ENCODE measurements at places on chromosomes 13 and 19.

- no peak for DNase-seq
Observed at GRCh38 chr13:23740002-23740401, 149.2 kb downstream of the MIPEP start.

GRCh38 chr13:98214008-98214643 is 37.1 kb upstream of the RNF113B start:
- no peak for DNase-seq

DNA sequence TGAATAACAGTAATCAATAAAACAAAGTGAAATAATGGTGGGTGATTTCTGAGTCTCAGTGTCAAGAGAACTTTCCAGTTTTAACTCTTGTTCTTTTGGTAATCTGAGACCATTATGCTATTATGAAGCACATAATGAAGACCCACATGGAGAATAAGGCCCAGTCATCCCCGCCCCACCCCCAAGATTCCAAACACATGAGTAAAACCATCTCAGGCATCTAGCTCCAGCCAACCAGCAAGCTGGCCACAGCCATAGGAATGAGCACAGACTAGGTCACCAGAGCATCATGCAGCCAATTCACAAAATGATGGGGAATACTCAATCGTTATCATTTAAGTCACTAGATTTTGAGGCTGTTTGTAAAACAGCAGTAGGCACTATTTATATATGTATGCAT is 1769.0 kb upstream of the PCDH20 start:
- peak; percentile 39 for DNase-seq

GRCh38 chr13:99738626-99739025 is 232.9 kb downstream of the ZIC5 start:
- DNase-seq, result no peak

- no peak for DNase-seq
Observed at GRCh38 chr19:46144756-46145155, 3.3 kb upstream of the IGFL2 start.

DNA sequence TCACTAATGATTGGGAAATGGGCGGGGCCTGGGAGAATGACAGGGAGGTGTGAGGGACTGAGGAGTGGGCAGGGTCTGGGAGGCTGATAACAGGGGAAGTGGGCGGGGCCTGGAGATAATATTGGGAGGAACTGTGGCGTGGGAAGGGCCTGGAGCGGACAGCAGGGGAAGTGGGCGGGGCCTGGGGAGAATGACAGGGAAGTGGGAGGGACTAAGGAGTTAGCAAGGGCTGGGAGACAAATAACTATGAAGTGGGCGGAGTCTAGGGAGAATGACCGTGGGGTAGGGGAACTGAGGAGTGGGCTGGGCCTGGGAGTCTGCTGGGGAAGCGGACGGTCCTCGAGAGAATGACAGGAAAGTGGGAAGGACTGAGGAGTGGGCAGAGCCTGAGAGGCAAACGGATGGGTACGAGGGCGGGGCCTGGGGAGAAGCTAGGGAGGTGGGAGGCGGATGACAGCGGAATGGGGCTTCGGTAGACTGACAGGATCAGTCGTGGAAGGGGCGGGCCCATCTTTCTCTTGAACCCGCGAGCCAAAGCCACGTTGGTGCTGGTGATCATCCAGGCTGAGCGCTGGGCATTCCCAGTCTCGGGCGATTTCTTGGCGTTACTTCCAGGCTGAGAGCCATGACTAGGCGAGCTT is 14.0 kb upstream of the TUBB4A start:
- peak; percentile 84 for DNase-seq

DNA sequence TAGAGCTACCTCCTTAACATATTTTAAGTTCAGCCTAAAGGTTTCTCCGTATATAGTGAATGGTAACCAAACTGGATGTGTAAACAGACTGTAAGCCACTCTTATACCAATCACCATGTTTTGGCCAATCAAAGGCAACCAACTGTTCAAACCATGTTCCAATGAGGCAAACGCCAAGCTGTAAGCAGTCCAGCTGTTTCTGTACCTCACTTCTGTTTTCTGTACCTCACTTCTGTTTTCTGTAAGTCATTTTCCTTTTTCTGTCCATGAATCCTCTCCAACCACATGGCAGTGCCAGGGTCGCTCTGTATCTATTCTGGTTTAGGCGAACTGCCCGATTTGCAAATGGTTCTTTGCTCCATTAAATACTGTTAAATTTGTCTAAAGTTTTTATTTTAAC is 24.4 kb downstream of the COMMD6 start:
- DNase-seq, result no peak

DNA sequence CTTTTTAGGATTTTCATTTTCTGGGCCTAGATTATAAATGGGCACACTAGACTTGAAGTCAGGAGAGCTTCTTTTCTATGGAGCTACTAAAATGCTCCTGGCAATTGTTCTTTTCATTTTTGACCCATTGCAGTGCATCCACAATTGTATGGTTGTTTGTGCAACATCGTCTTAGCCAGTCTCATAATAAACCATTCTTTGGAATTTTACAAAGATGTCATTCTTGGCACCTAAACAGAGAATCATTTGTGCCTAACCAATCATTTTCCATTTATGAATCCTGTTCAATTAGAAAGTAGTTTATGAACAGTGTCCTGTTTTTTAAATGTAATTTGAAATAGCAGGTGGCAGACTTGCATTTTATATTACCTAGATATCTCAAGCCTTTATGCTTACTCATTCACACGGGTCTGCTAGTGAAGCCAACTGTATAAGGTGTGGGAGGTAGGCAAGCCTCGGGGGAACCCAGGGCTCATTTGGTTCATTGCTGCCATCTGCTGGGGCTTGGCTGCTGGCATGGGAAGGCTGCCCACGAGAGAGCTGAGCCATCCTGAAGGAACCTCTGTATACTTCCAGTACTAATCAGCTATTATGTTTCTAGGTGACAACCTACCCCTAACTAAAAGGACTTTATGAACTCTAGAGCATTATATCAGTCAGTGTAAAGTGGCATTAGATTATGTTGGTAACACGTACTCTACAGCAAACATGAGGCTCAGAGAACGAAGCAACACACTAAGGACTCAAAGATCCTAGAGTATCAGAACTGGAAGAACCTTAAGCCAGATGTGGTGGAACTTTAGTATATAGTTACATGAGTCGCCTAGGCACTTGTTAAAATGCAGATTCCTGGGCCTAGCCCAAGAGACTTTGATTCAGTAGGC is 60.0 kb downstream of the TPT1 start:
- DNase-seq, result peak; percentile 51

DNA sequence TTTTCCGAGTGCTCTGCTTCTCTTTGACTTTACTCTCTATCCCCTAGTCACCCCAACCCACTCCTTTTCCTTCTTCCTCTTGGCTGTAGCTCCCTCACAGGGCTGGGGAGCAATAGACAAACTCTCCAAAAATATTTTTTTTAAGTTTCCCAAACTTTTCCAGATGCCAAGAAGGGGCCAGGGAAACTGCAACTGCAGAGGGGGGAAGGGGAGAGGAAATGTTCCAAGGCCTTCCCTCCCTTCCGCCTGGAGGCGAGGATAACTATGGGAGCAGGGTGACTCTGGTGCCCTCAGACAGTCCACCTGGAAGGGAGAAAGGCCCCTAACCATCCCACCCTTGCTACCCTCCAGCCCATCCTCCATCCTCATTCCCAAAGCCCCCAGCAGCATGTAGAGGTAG is 49.4 kb downstream of the LYL1 start:
- no peak for DNase-seq

DNA sequence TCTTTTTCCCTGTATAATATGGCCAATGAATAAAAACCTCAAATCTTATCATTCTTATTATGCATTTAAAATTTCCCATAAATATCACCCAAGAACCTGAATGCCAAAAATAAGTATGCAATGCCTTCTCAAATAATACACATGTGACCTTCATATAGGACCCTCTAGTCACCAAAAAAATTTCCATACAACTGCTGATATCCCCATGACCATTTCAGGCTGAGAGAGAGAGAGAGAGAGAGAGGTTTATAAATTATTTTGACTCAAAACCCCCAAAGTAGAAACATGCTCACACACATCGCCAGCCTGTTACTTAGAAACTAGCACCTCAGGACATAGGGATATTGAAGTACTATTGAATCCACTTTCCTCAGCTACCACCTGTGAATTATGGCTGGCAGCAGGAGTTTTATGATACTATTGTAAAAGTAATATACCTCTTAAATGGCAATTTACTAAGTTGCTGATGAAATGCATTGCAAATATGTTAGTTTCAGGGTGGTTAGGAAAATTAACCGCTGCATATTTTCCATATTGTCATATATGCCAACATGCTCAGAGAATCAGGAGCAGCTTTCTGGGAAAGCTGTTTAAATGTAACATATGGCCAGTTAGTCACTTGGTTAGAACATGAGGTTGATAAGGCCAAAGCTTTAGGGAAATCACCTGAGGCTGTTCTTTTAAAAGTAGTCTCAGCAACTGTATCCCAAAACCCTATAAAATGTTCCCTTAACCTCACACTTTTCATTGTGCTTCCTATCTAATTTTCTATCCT is 230.8 kb downstream of the DCT start:
- DNase-seq, result no peak

GRCh38 chr13:37202264-37202663 is 96.8 kb upstream of the CSNK1A1L start:
- DNase-seq, result no peak

- no peak for DNase-seq
Observed at GRCh38 chr13:107348925-107349324, 781.0 kb upstream of the ARGLU1 start.

- DNase-seq, result no peak
Observed at GRCh38 chr13:45167611-45168554, 33.0 kb downstream of the KCTD4 start.

DNA sequence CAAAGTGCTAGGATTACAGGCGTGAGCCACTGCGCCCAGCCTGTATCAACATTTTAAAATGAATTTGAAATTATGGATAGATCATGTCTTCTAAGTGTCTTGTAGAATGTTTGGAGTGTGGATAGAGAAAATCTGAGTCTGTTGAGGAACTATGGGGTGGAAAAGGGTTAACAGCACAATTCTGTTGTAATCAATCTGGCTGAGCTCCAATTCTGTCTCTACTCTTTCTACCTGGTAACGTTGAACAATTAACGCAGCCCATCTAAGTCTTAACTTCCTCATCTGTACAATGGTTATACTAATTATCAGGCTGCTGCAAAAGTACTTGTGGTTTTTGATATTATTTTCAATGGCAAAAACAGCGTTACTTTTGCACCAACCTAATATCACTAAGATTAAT is 4.1 kb downstream of the FPR2 start:
- no peak for DNase-seq

GRCh38 chr19:46328079-46328478 is 18.8 kb upstream of the PPP5C start:
- DNase-seq, result no peak

DNA sequence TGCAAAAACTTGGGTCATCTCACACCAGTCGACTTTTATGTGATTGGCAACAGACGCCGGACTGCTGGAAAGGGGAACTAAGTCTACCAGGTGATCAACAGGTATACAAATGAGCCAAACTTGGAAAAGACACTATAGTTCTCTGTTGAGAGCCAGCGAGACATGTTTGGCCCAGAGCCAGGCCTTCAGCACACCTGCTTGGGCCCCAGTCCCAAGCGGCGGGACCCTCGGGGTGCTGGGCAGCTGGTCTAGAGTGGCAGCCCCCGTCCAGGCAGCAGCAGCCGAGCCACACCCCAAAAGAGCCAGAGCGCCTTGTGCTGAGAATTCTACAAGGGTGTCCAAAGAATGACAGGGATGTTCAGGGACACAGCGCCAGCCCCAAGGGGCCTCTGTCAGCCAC is 28.0 kb downstream of the NAXD start:
- no peak for DNase-seq

DNA sequence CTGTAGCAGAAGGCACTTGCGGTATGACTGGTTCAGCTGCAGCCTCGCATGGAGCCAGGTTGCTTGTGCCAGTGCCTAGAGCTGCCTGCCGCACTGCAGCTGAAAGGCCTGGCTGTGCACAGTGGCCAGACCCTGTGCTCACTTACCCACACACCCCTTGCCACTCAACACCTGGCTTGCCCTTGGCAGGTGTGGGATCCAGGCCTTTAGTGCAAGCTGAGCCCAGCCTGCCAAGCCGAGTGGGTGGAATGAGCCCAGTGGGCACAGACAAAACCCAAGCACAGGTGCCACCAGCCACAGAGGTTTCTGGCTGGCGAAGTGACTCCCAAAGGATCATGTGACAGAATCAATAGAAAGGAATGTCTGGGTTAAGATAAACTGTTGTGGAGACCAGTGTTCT is 19.5 kb downstream of the LIG4 start:
- DNase-seq, result no peak

DNA sequence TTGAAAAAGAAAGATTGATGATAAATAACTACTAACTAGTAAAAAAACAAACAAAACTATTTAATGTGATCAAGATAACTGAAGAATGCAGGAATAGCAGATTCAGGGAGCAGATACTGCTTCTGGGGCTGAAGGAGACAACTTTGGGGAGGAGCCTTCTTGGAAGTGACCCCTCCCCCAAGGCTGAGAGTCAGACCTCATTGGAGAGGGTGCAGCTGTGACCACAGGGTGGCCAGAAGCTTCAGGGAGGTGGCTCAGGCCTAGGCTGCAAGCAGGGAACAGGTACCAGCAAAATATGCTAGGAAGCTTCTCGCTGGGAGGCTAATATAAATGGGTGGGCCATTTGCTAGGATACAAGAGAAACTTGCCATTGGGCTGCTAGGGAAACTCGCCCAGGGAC is 149.9 kb downstream of the MYO16 start:
- DNase-seq, result no peak

DNA sequence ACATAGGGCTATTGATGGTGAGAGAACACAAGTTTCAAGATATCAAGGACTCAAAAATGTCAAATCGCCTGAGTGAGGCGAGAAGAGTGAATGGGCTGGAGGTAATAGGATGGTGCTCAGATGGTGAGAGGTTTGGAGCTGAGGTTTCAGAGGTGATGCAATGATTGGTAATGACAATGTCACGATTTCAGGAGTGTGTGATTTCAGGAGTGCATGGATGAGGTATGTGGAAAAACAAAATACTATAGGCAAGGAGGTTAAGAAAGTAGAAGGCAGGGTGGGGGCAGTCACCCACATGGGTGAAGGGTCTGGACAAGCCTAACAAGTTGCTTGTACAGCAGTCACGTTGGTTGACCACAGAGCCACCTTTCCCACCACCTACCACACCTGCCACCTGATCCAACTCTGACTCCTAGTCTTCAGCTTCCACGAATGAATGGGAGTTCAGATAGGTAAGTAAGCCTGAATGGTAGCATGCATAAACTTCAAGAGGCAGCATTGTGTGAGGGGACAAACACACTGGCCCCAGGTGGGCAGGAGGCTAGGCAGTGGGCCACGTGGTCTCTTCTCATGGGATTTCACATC is 71.5 kb downstream of the RUBCNL start:
- no peak for DNase-seq
